IMR-90 (cell line): ENCODE measurements at places on chromosomes 1 and 21. TPM values are rescaled to one million over a fixed set of nuclear protein-coding genes. Genes with fewer than 3 reads are reported as not detected.

DNA sequence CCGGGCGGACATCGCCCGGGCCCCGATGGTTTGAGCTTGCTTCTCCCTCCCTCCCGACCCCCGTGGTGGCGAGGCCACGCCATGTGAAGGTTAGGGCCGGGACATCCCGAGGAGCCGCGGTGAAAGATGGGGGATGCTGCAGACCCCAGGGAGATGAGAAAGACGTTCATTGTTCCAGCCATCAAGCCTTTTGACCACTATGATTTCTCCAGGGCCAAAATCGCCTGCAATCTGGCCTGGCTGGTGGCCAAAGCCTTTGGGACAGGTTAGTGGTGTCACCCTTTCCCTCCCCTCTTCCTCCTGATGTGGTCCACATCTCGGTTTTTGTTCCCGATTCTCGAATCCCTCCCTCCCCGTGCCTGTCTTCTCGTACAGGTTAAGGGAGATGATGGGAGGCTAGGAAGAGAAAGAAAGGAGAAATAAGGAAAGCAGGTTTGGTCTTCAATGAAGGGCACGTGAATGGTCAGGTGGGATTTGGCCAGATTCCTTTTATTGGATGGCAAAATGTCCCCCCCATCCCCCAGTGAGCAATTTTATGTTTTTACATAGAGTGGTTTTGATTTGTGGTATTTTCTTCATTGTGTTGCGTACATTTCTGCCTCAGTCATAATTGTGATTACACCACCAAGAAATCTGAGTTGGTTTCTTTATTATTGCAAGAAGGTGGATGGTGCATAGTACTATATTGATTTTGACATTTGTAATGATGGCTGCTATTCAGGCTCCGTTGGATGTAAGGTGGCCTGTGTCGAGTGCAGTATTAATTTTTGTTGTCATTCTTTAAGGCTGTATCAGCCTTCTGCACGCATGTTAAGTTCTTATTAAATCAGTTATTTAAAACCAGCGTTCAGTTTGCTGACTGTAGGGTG lies 1.2 kb downstream of the CAMSAP2 start:
- peak; percentile 27 for DNase-seq

GRCh38 chr1:201769966-201770365 lies 59.0 kb upstream of the IPO9 start:
- DNase-seq, result peak; percentile 81

DNA sequence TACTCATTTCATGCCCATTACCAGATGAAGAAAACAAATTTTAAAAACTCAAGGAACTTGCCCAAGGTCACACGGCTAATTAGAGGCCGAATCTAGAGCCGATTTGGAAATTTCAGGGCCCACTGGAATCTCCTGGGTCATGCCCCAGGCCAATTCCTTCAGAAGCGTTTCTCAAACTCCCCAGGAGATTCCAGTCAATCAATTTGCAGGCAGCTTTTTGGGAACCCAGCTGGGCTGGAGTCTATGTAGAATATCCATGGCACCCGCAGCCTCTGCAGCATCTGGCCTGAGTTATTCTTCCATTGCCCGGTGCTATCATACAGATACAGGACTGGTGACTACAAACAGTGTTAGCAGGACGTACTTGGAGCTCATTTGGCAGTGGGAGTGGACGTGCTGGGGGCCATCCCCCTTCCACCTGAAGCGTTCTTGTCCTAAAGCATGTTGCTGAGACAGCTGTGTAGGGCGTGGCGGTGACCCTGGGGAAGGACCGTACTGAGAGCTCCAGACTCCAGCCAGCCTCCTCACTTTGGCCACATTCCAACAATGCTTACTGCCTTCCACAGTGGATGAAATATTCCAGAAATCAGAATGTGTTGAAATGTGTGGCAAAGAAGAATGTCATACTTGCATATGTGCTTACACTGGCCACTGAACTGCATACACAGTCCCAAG lies 38.3 kb downstream of the ABCG1 start:
- DNase-seq, result no peak

GRCh38 chr1:155083865-155084721 lies 5.5 kb downstream of the EFNA3 start:
- DNase-seq, result no peak

- DNase-seq, result no peak
Observed at GRCh38 chr1:201098992-201099677, 13.1 kb downstream of the CACNA1S start.

GRCh38 chr1:177092001-177092400 lies 72.5 kb downstream of the ASTN1 start:
- DNase-seq, result no peak

DNA sequence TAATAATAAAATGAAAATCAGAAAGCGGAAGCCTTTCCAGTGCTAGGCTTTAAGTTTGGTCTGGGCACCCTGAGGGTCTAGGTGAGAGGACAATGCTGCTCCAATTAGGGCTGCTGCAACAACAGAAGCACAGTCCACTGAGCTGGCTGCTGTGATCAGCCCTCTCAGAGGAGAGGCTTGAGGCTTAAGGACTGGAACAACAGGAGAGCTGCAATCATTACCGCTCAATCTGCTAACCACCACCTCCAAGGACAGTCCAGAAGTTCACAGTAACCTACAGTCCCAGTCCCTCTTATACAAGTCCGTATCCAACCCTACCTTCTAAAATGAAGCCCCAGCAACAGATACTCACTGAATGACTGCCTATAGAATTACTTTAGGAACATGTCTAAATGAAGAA lies 62.1 kb downstream of the USP24 start:
- no peak for DNase-seq

DNA sequence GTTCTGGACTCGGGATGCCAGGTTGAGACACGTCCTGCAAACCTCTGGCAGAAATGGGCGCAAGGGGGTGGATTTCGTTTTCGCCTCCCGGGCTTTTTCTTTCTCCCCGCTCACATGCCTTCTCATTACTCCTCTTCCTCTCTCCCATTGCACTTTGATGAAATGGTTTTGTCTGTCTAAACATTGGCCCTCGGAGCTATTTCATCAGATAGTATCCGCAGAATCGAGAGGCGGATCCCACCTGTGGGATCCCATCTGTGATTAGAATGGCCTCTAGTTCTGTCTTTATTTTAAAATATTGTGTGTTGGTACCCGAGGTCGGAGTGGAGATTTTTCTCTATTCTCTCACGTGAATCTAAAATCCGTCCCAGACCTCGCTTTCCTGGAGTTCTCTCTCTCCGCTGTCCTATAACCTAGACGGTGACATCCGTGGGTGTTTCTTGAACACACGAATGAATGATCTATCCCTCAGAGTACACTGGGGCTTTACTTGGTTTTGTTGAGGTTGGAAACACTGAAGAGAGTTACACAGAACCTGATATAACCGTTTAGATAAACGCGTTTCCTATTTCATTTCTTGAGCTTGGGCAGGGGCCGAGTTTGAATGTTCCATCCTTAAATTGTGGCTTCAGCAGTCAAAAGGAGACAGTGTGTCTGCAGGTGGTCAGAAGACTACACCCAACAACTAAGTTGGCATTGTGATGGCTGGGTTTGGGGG lies 2.0 kb downstream of the EDARADD start:
- DNase-seq, result no peak

- DNase-seq, result no peak
Observed at GRCh38 chr1:181345146-181345545, 138.2 kb upstream of the CACNA1E start.

GRCh38 chr1:188325211-188325610 lies 1496.5 kb downstream of the PLA2G4A start:
- no peak for DNase-seq

- no peak for DNase-seq
Observed at GRCh38 chr1:175889848-175890247, 146.5 kb upstream of the TNR start.

DNA sequence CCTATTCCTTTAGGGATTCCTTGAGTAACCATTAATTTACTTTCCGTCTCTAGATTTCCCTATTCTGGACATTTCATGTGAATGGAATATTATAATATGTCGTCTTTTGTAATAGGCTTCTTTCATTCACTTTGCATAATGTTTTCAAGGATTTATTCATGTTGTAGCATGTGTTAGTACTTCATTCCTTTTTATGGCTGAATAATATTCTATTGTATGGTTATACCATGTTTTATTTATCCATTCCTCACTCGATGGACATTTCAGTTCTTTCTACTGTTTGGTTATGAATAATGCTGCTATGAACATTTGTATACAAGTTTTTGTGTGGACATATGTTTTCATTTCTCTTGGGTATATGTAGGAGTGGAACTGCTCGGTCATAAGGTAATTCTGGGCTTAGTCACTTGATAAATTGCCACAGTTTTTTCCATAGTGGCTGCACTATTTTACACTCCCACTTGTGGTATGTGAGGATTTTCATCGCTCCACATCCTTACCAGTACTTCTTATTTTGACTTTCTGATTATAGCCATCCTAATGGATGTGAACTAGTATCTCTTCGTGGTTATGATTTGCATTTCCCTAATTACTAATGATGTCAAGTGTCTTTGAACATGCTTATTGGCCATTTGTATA lies 17.7 kb downstream of the PPP2R5A start:
- peak; percentile 76 for DNase-seq

DNA sequence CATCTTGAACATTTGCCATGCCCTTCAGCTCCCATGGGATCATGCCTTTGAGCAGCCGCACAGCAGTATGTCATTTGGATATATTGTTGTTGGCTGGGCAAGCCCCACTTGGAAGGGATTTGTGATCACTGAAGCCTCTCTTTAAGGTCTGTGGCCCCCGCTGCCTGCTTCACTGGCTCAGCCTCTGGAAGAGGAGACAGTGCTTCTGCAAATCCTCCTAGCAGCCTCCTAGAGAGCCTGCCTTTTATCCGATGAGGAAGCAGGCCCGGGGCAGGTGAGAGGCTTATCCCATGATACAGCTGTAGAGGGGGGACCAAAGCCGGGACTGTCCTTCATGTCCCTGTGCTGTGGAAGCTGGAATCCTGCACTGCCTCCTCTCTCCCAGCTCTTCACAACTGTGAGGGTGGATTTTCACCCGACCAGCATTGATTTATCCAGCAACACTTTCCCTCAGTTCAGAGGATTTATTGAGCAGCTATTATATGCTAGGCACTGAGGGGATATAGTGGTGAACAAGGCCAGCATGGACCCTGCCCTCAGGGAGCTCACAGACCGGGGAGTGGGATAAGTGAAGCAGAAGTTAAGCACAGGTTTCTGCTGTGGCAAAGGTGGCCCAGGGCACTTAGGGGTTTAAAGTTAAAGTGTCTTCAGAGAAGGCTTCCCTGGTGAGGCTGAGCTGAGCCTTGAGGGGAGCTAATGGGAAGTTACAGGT lies 3.9 kb downstream of the TMEM61 start:
- DNase-seq, result no peak

- DNase-seq, result peak; percentile 26
Observed at GRCh38 chr1:101520302-101520701, 283.5 kb downstream of the S1PR1 start.

GRCh38 chr1:214397497-214397896 lies 116.5 kb downstream of the SMYD2 start:
- no peak for DNase-seq

- DNase-seq, result no peak
Observed at GRCh38 chr1:168933141-168933805, 173.2 kb upstream of the ATP1B1 start.

- peak; percentile 33 for DNase-seq
Observed at GRCh38 chr1:155062702-155063411, 683 bp upstream of the EFNA4 start.

Gene FAM167B
- polyA plus RNA-seq, result 0.53 and 0.59 TPM in 2 replicates

Gene NHLH1
- 0.14 and 0.26 TPM in 2 replicates for polyA plus RNA-seq

Gene BARHL2
- not detected in 2 replicates for polyA plus RNA-seq

Gene DNAJC16
- polyA plus RNA-seq, result 6.9 and 8.0 TPM in 2 replicates

Gene DENND2D
- 0.72 and 0.86 TPM in 2 replicates for polyA plus RNA-seq
